ENCODE measurements at places on chromosomes 12 and 14.
A peak's percentile ranks its signal among the peaks of the same experiment; 100 is the strongest.

- no peak for DNase-seq
Observed at GRCh38 chr14:89669193-89669592, 252.2 kb upstream of the FOXN3 start.

DNA sequence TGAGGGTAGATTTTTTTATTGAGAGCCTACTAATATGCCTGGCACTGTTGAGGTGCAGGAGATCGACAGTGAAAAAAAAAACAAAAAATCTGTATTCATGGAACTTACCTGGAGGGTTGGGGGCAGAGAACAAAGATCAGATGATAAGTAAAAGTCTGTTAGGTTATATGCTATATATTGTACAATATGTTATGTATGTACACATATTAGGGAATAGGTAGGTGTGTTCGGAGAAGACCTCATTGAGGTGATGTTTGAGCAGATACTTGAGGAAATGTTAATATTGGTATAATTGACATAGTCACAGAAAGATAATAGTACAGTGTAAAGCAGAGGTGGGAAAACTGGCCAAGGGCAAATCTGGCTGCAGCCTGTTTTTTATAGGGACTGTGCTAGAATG is 5.6 kb downstream of the ARF6 start:
- DNase-seq = no peak

GRCh38 chr12:53077030-53077429 is 2.2 kb downstream of the SPRYD3 start:
- DNase-seq = no peak

- DNase-seq = peak; percentile 62
Observed at GRCh38 chr12:104064031-104064841, at the start of gene HCFC2. Gene HCFC2 (plus strand): TSS chr12:104064531. CDS start chr12:104064561, 30 bp downstream.

DNA sequence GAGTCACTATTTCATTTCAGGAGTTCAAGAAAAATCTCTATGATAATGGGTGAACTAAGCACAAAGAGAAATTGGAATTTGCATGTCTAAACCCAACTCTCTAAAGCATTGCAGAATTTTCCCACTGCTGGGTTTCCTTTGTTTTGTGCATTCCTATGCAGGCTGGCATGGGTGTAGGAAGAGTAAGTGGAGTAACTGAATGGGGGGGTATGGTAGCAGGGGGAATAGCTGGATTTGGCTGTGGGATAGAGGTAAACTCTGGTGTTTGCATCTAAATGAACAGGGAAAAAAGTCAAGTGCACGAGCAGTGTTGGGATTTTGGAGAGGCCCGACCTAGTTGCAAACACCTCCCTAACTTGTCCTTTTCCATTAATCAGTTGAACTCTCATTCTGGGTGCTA is 159.1 kb downstream of the ANO4 start:
- no peak for DNase-seq

DNA sequence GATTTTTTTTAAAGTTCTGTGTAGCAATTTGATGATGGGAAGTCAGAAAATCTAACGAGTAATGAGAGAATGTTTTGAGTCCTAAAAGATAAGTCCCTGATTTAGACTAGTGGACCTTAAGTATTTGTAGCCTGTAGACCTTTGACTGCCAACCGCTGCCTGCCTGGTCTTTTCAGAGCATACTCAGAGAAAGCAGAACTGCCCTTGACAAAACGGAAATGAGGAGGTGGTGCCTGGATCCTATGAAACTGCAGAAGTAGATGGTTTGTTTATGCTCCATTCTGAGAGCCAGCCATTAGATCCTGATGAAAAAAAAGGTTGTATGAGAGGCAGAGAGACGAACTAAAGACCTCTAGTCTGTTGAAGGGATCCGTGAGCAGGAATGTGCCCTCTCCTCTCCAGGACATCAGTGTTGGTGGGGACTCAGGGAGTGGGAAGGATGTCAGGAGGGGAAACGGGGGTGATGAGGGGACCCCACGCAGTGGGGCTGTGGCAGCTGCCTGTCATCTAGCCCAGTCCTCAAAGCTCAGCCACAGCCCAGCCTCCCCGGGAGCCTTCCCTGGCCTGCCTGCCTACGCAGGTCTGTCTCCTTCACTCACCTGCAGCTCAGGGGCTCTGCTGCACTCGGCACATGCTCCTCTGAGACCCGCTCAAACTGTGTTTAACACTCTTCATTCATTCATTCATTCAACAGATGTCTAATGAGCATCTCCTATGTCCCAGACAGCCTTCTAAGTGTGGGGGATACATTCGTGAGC is 447.5 kb downstream of the AACS start:
- DNase-seq = no peak

GRCh38 chr12:4763549-4763948 is 43.3 kb downstream of the GALNT8 start:
- peak; percentile 4 for DNase-seq

DNA sequence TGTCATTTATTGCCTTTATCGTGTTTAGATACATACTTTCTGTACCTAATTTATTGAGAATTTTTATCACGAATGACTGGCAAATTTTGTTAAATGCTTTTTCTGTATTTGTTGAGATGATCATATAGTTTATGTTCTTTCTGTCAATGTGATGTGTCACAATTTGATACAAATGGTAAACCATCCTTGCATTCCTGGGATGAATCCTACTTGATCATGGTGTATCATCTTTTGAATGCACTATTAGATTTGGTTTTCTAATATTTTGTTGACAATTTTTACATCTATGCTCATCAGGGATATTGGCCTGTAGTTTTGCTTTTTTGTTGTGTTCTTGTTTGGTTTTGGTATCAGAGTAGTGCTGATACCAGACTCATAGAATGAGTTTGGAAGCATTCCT is 185.1 kb downstream of the NUBPL start:
- no peak for DNase-seq

DNA sequence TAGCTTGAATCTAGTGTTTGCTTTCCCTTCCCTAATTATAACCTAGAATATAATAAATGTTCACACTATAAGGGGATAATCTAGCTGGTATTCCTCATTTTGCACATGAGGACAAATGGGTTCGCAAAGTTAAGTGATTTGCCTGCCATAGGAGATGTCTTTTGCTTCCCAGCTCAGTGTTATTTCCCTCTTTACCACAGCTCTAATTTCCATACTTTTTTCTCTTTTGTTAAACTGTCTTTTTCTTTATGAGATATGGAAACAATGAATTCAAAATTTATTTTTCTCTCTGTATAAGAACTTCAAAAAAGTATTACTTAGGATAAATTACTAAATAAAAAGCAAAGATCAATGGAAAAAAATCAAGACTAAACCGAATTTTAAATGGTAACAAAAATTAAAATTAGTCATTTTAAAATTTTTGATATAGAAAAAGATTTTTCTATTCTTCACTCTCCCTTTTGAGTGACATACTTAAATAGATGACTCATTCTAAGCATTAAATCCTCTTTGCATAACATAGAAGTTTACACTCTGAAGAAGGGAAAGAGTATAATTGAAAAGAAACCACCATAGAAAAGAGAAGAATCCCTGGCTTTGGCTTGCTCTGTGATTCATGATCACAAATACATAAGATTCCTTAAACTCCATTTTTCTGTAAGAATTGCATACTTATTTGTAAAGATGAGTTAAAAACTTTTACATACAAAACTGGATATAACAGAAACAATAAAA is 97.3 kb downstream of the INSM2 start:
- peak; percentile 17 for DNase-seq

GRCh38 chr12:48889679-48890078 is 24.0 kb upstream of the RND1 start:
- no peak for DNase-seq

Measured in foreskin melanocyte (primary cell).